ENCODE measurements at places on chromosomes 7 and 10.
A peak's percentile ranks its signal among the peaks of the same experiment; 100 is the strongest.

- DNase-seq: no peak
Observed at GRCh38 chr10:86301971-86302370, 64.6 kb downstream of the GRID1 start.

DNA sequence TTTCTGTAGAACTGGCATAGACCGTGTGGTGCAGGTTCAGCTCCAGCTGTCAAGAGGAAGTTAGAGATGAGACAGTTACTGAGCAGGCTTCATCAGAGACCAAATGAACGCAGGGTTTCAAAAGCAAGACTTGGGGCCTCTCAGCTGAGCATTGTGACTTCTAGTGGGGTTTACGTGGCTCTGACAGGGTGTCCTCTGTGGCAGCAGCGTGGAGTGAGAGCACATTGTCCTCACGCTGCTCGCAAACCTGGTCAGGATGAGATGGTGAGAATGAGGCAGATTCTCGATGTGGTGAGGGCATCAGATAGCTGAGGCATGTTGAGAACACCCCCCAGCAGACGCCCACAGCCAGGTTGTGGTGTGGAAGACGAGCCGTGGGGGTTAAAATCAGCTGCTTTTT is 126.0 kb downstream of the DNAJB6 start:
- DNase-seq: no peak

GRCh38 chr7:151793531-151793951 is 83.4 kb downstream of the PRKAG2 start:
- DNase-seq: no peak

- DNase-seq: no peak
Observed at GRCh38 chr7:17611611-17612010, 313.2 kb downstream of the AHR start.

GRCh38 chr10:44071479-44071878 is 313.4 kb downstream of the CXCL12 start:
- peak; percentile 34 for DNase-seq
